ENCODE measurements at places on chromosomes 4 and X.

DNA sequence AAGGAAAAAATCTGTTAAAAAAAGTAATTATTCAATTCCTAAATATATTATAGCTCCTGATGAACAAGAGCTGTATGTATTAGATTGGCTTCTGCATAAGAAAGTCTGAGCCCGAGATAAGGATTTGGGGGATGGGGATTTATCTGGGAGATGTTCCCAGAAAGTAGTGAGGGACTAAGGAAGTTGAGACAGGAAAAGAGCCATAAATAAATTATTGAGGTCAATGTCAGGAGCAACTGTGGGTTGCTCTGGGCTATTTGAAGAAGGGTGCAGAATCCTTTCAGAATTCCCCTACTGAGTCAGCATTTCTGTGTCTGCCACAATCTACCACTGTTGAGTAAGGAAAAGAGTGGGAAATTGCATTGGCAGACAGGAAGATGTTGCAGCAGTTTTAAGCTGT is 3.1 kb upstream of the TDO2 start:
- DNase-seq = peak; percentile 86

GRCh38 chr4:123055943-123056342 is 133.5 kb upstream of the NUDT6 start:
- no peak for DNase-seq

- no peak for DNase-seq
Measured at GRCh38 chr4:3186609-3187008, 62.4 kb upstream of the MSANTD1 start.

- DNase-seq = no peak
Measured at GRCh38 chr4:825063-825970, 612 bp downstream of the CPLX1 start.

GRCh38 chrX:150664290-150664689 is 28.9 kb upstream of the MTMR1 start:
- DNase-seq = no peak

DNA sequence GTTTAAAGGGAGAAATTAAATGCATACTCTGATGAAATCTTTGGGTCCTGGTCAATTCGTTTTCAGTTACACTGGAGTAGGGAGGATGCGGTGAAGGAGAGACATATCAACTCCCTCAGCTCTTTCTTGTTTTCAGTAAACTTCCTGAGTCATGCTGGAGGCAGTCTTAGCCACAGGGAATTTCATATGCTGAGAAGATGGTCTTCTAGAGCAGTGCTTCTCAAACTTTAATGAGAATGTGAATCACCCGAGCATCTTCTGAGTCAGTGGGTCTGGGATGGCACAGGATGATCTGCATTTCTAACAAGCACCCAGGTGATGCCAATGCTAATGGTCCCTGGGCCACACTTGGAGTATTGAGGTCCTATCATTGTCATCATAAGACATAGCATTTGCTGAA is 214.5 kb downstream of the KIT start:
- no peak for DNase-seq

- no peak for DNase-seq
Measured at GRCh38 chr4:88673886-88674285, 23.7 kb downstream of the NAP1L5 start.

- no peak for DNase-seq
Measured at GRCh38 chrX:67346667-67347066, 197.2 kb upstream of the AR start.

GRCh38 chrX:67585401-67585800 is 41.6 kb downstream of the AR start:
- DNase-seq = no peak

GRCh38 chrX:118519411-118520215 is 24.0 kb downstream of the DOCK11 start:
- no peak for DNase-seq

- DNase-seq = no peak
Measured at GRCh38 chrX:134396174-134396573, 63.8 kb upstream of the HPRT1 start.

- DNase-seq = no peak
Measured at GRCh38 chr4:77358315-77358928, 201.4 kb downstream of the CCNG2 start.

DNA sequence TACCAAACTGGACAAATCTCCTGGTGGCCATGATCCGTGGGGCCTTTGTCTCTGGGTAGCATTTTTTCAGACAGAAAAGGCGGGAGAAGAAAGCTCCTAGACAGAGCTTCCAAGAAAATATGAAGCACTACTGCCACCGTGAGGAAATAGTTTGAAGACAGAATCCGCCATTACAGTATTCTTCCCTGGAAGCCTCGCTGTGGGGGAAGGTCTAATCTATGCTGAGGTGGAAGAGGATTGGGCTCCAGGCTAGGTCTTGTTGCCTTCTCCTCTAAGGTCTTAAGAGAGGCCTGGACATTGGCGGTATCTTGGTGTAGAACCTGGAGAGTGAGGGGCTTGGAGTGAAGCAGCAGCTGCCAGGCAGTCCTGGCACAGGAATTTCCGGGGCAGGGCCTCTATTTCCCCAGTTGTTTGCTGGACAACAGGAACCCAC is 218.9 kb downstream of the OR13H1 start:
- no peak for DNase-seq

DNA sequence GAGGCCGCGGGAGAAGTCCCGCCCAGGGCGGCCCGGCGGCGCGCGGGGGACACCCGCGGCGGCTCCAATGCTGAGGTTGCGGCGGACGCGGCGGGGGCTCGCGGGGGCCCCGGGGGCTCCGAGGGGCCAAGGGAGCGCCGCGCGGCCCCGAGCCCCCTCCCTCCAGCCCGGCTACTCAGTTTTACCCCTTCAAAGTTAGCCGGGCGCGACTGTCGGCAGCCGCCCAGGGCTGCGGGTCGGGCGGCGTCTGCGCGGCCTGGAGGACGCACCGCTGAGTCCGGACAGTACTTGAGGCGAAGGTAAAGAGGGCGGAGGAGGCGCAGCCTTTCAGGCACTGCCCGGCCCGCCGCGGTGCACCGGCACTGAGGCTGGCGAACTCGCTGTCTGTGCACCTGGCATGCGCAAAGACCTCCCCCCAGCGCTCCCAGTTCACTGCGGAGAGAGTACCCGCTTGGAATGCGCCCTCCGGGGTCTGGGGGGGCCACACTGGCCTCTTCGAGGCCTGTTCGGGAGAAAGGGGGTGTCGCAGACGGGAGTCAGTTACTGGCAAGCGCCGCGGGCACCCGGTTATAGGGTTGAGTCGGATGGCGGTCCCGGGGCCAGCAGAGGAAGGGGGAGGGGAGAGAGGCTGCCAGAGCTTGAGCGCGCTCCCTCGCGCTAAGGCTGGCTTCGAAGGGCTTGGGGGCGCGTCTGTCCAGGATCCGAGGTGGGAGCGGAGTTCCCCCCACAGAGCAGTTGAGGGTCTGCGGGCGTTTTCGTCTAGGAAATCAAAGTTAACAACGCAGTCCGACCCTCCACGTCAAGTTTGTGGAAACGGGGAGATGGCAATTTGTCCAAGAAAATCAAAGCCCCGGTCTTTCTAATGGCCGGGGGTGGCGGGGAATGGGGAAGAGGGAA is 1.1 kb downstream of the PCDH19 start:
- DNase-seq = no peak

DNA sequence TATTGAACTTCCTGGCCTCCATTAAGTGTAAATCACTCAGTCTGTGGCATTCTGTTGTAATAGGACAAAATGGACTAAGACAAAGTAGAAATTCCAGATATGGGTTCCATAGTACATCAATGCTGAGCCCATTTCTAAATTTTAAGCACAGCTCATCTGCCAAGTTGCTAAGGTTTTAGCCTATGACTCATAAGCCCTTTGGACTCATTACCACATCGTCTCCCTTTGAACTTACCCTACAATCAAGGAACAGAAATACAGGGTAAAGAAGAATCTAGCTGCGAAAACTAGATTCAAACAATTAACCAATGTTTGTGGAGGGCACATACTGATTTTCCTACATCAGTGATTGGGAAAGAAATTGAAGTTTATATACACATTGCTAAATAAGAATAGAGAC is 31.8 kb downstream of the NAA11 start:
- no peak for DNase-seq

DNA sequence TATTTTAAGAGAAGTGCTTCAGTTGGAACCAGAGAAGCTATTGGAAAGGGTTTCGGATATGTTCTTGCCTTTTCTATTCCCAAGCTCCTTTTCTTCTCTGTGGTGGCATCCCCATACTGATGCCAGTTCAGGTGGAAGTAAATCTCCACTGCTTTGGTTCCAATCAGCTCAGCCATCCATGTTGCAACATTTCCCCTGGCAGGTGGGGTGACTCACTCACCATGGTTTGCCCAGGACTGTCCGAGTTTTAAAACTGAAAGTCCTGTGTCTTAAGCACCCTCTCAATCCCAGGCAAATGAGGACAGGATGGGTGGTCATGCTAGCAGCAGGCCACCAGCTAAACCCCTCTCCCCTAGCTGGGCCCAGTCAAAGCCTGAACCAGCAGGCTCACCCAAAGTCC is 15.1 kb downstream of the RAI2 start:
- DNase-seq = no peak

GRCh38 chr4:88600176-88600838 is 8.0 kb downstream of the HERC3 start:
- DNase-seq = no peak

- no peak for DNase-seq
Measured at GRCh38 chr4:119744580-119744979, 116.0 kb upstream of the PDE5A start.

DNA sequence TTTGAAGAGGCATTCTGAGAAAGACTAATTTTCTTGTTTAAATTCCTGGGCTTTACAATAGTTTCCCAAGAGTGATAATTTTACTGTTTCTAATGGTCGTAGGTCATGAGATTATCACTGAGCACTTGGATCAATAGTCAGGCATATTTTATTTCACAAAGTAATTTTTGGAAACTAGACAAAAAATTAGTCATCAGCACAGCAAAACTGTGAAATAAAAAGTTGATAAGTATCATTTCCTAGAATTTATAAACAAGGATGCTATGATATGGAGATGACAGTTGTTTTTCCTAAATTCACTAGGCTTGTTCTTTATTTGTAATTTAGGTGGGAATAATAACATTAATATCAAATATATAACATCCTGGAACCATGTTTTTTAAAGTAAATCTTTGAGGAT is 33.0 kb downstream of the SULT1B1 start:
- DNase-seq = no peak

- no peak for DNase-seq
Measured at GRCh38 chrX:39396358-39396995, 595.2 kb downstream of the MID1IP1 start.

DNA sequence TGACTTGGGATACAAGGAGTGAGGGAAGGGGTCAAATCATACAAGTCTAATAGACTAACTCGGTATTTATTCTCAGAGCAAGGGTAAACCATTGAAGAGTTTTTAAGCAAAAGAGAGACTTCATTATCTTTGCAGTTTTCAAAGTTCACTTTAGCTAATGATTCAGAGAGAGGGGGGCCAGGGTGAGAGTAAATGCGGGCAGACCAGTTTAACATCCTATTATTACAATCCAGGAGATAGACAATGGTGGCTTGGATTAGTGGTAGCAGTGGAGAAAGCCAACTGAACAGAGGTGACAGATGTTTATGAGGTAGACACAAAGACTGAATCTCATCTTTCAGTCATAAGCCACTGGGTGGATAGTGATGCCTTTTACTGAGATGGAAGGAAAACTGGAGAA is 57.9 kb downstream of the CPEB2 start:
- no peak for DNase-seq

- no peak for DNase-seq
Measured at GRCh38 chrX:9510980-9511379, 46.1 kb downstream of the TBL1X start.

- no peak for DNase-seq
Measured at GRCh38 chrX:154660541-154660940, 7.2 kb upstream of the CTAG2 start.

GRCh38 chr4:150769248-150769647 is 187.3 kb downstream of the MAB21L2 start:
- DNase-seq = no peak

DNA sequence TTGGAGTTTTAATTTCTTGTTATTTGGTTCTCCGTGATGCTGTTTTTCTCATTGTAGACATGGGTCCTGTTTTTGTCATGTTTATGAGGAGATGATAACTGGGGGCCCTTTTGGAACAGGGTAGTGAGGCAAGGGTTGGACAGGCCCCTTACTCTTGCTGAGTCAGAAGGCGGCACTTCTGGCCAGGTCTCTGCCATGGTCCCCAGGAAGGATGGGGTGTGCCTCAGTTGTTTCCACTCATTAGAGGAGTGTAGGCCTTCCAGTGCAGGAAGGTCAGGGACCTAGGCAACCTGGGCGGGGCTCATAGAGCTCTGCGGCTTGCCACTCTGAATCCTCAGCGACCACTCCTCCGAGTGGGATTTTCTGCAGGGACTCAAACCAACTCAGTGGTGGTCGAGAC is 68.2 kb downstream of the NELFA start:
- no peak for DNase-seq

DNA sequence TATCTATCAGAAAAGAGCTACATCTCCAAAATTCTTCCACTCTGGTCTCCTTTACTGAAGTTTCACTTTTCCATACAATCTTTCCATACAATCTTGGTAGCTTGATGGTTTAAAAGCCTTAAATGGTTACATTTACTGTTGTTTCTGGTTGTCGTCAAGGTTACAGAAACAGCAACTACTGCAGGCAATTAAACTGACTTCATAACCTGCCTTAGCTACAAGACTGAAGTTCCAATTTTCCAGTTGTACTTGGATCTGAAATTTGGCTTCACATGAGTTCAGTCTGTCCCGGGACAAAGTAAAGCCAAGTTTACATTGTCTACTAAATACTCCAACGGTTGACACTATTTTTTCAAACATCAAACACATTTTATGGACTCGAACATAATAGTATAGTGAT is 326.4 kb downstream of the ANKRD50 start:
- DNase-seq = no peak

DNA sequence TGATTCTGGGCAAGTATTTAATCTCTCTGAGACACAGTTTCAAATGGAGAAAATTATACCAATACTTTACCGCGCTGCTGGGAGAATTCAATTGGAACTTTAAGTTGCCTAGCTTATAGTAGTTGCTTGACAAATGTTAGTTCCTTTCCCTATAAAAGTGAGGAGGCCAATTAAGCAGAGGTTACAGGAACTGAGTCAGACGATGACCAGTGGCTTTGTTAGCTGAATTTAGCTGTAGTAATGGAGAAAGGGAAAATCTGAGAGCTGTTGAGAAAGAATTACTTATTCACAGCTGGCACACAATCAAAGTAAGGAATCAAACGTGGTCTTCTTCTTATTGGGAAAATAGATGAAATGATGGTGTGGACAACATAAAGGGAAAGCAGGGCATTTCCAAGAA is 29.6 kb downstream of the SMARCA1 start:
- no peak for DNase-seq

DNA sequence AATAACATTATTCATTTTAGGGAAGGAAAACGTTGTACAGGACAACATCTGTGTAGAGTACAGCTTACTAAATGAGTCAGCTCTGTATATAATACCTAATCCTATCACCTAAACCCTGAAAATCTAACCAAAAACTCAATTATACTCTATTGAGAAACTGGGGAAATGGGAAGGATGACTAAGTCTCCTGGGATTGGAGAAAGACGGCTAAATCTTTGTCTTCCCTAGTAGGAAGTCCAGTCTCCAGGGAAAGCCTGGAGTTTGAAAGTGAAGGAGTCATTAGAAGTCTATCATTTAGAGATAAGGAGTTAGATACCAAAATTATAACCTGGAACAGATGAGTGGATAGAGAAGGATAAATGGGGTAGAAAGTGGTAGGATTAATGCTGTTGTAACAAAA is 286.5 kb downstream of the STK32B start:
- no peak for DNase-seq

All from SK-N-MC (cell line).